ENCODE measurements at places on chromosomes 3 and 15. TPM values are rescaled to one million over a fixed set of nuclear protein-coding genes. Genes with fewer than 3 reads are reported as not detected.

GRCh38 chr3:69370156-69370883 lies 15.6 kb downstream of the FRMD4B start:
- peaks cover 14% of the 10 kb centered on the region for H3K4me1 ChIP-seq
- H3K27me3 ChIP-seq, result no peaks in the 10 kb centered on the region
- no peak for DNase-seq
- H3K36me3 ChIP-seq, result no peaks in the 10 kb centered on the region
- no peak overlapping the region for H3K27ac ChIP-seq
- no peak overlapping the region for H3K4me3 ChIP-seq

DNA sequence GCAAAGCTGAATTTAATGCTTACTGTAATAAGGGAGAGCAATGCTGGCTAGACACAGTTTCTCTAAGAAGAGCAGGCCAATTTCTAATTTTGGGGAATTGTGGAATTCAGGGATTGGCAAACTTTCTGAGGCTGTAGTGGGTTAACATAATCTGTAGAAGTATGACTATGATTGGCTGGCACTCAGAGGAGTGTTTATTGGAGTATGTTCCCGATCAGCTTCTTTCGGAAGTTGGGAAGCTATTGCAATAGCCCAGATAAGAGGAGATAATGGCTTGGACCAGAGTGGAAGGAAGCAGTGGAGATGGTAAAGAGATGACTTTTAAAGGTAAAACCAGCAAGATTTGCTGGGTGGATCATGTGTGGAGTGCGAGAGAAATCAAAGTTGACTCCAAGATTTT lies 19.4 kb downstream of the TMOD3 start:
- DNase-seq, result no peak
- H3K36me3 ChIP-seq, result no peaks in the 10 kb centered on the region
- no peaks in the 10 kb centered on the region for H3K27me3 ChIP-seq
- no peak overlapping the region for H3K27ac ChIP-seq
- no peak overlapping the region for H3K4me3 ChIP-seq

- H3K27ac ChIP-seq, result no peak overlapping the region
- no peak for DNase-seq
- H3K27me3 ChIP-seq, result no peaks in the 10 kb centered on the region
- H3K4me1 ChIP-seq, result no peaks in the 10 kb centered on the region
Measured at GRCh38 chr3:61371123-61371522, 119.9 kb upstream of the FHIT start.

The CPA3 gene
- total RNA-seq, result 14.5 TPM

GRCh38 chr3:168977716-168978374 lies 685.7 kb downstream of the MECOM start:
- H3K27ac ChIP-seq, result no peak overlapping the region
- no peaks in the 10 kb centered on the region for H3K27me3 ChIP-seq
- H3K36me3 ChIP-seq, result no peaks in the 10 kb centered on the region
- no peak for DNase-seq
- H3K4me3 ChIP-seq, result no peak overlapping the region
